Calu3 (cell line): ENCODE measurements at places on chromosomes 1 and 21.

DNA sequence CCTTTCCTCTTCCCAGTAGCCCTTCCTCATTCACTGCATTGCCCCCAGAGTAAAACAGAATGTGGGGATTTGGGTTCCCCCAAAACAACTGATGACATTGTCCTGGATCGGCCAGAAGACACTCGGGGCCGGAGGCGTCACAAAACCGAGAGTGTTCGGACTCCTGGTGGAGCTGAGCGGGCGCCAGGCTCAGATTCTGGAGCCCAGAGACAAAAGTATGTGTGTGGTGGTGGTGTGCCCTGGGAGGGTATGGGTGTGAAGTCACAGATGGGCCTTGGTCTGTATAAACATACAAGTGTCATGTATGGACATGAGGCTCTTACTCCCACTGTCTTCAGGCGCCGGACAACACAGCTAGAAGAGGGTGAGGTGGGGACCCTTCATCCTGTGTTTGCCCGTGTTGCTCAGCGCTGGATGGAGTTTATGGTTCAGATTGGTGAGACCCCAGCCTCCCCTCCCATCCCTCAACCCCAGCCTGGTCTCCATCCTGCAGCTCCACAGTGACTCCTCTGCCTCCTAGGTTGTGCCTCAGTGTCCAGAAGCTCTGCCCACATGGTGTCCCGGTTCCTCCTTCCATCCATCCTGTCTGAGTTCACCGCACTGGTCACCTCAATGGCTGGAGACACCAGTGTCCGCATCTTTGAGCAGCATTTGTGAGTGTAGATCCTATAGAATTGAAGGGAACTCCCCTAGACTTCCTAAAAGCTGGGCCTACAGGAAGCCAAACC lies 12.4 kb downstream of the HYI start:
- no peak for DNase-seq

DNA sequence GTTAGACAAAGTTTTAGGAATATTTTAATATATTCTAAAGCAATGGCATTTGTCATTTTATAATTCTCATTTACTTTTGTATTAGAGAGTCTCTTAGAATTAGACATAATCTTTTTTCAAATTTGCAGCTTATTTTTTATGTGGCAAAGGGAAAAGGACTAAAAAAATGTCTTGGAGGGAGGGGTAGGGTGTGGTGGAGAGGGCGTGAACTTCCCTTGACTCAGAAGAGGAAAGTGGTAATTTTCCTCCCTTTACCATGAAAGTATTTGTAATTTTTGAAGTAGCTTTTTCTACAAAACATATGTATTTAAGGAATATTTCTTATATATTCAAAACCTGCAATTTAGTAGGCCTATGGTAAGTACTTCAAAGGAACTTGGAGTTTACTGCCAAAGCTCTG lies 6.9 kb upstream of the RABGAP1L start:
- no peak for DNase-seq

- no peak for DNase-seq
These were observed 19.2 kb downstream of the SYT6 start for GRCh38 chr1:114134518-114134917.

GRCh38 chr1:86487131-86487810 lies 18.5 kb downstream of the CLCA1 start:
- DNase-seq = no peak

DNA sequence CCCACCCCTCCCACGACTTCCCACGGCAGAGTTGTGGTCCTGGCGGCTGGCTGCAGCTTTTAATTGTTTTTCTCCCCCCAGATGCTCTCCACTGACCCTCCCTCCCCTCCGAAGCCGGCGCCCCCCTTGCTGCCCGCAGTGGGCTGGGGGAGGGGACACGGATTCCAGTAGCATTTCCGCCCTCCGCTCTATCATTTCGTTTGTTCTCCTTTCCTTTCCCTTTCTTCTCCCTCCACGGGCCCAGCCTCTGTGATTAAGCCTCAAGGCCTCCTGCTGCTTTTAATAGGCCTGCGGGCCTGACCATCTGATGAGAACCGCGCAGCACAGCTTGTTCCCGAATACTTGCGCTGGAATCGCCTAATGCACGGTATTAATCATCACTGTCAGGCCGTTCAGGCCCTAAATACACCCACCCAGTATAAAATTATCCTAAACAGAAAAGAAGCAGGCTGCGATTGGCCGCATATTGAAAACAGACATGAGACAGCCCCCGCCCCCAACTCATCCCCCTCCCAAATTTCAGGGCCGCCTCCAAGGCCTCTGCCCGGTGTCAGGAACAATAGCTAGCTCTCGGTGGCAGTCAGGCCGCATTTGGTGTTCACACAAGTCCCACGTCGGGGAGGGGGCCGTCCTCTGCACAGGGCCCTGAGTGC lies 102.0 kb upstream of the ARHGEF16 start:
- no peak for DNase-seq

DNA sequence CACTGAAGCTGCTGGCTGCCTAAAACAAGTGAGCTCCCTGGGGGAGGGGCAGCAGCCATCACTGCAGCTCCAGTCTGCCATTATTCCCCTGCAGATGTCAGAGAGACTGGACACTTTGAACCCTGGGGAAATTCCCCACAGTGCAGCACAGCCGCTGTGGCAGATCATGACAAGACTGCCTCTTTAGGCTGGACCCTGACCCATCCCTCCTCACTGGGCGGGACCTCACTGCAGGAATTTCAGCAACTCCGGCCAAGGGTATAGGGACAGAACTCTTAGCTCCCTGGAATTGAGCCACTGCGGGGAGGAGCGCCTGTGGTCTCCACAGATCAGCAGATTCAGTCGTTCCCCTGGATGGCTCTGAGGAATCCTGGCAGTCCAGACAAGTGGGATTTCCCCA lies 964.6 kb downstream of the BRINP3 start:
- DNase-seq = no peak

- DNase-seq = no peak
These were observed 183.8 kb downstream of the DHRS3 start for GRCh38 chr1:12434174-12434573.

DNA sequence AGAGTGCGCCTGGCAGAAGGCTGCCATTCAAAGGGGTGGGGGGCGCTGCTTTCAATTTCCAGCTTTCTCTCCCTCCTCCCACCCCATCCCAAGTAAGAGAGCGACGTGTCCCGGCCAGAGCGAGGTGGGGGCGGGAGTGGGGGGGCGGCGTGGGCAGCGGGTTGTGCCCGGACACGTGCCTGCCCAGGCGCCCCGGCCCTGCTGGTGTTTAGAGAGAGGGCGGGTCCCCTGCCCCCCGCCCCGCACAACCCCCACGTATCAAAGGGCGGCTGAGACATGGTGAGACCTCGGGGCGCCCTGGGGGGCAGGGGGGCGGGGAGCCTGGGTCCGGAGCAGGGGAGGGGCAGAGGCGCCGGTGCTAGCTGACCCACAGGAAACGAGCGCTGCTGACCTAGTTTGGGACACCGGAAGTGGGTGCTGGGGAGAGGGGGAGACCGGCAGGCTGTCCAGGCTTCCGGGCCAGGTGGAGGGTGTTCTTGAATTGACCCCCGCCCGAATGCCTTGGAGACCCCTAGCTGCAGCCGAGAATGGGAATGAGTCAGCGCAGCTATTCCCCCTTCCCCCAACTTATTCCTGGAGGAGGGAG lies 1.3 kb downstream of the ZBTB7B start:
- peak; percentile 78 for DNase-seq

DNA sequence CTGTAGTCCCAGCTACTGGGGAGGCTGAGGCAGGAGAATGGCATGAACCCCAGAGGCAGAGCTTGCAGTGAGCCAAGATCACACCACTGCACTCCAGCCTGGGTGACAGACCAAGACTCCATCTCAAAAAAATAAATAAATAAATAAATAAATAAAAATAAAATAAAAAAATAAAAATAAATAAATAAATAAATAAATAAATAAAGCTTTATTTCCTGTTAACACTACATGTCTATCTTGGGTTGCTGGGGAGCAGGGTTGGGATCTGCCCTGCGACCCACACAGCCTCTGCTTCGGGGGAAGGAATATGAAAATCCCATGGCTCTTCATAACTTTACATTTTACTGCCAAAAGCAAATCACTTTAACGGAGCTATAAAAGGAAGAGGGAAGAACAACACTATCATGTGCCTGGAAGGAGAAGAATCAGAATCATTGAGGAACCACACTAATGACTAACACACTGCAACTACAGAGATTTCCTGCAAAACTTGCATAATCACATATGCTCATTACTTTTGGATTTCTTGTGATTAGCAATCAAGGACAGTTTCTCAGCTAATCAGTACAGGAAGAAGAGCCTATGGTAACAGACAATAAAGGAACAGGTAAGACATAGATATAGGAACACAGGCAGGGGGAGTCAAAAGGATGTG lies 72.8 kb upstream of the CD55 start:
- DNase-seq = no peak

DNA sequence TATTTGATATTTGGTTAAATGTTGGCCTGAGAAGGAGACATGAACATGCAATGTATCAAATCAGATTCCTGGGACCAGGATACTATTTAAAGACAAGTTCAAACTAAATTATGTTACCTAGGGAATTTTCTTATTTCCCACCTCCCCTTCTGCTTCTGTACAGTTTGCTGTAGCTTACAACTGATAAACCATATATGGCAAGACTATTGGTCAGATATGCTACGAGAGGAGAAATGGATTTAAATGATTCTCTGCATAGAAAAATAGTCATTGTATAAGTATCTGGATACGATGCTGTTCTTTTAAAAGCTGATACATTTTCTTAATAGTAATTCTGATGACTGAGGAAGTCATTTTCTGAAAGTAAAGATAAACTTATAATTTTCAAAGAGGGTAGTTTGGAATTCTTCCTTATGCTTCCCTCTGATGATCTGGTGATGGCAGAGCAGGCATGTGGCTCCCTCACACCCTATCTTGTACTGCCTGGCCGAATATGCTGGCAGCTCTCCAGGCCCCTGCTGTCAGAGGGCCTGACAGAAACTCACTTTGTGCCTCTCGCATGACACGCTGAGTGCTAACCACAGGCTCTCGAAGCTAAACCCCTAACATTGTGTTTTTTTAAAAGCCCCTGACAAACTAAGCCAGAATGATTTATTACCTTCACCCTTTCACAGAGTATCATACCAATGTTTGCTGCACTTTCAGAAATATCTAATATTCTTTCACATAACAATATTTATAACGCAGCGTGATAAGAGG lies 19.4 kb downstream of the RRP15 start:
- DNase-seq = no peak

GRCh38 chr21:45386336-45386727 lies 18.6 kb upstream of the COL18A1 start:
- DNase-seq = peak; percentile 52

DNA sequence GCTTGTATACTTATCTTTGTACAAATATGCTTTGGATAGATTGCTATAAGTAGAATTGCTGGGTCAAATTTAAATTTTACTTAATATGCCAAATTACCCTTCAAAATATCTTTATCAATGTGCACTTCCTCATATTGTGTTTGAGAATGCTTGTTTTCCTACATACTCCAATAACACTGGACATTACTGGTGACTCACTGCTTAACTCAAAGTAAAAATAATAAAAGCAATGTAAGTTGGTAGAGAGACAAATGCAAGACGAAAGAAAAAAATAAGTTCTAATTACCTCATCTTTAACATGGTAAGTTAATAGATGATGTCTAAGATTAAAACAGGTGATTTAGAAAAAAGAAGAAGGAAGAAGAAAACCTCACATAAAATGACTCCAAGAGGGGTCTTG lies 7.9 kb upstream of the SH3GLB1 start:
- no peak for DNase-seq

- DNase-seq = no peak
These were observed 104.0 kb downstream of the NIBAN1 start for GRCh38 chr1:184870319-184870718.

GRCh38 chr1:39576016-39576657 lies 453 bp downstream of the PABPC4 start:
- peak; percentile 38 for DNase-seq

GRCh38 chr1:201982082-201982622 lies 296 bp upstream of the RNPEP start:
- peak; percentile 79 for DNase-seq

GRCh38 chr1:212353181-212353580 lies 61.5 kb downstream of the PACC1 start:
- DNase-seq = no peak

- DNase-seq = no peak
These were observed 1.6 kb downstream of the TADA1 start for GRCh38 chr1:166874464-166874863.

DNA sequence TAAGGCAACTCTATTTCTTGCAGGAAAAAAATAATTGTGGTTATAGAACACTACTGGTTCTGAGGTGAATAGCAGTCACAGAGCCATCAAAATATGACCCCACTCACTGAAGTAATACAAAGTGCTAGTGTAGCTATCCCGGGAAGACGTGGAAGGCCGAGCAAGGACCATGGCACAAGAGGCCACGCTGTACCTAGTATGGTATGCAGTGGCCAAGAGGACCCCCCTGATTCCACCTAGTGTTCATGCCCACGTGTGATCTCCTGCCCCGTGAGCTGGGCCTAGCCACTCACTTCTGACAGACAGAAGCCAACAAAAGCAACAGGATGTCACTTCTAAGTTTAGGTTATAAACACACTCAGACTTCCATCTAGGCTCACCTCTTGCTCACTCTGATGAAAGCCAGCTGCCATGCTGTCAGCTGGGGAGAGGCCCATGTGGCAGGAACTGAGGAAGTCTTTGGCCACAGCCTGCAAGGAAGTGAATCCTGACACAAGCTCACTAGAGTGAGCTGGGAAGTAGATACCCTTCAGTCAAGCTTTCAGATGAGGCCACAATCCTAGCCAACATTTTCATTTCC lies 21.7 kb upstream of the LSS start:
- DNase-seq = no peak

DNA sequence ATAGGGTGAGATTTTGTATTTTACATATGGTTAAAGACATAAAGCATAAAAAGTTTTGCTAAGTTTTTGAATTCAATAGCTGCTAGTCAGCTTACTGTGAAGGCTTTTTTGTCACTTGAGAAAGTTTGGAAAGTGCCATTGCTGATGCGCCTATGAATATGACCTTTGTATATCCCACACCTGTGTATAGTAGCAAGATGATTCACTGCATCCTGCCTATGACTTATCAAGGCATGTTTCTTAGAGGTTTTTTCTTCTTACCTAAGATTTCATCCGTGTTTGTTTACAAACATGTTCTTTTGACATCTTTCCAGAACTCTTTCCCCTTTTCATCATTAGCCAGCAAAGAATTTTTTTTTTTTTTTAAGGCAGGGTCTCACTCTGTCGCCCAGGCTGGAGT lies 51.5 kb downstream of the PRKAA2 start:
- no peak for DNase-seq

DNA sequence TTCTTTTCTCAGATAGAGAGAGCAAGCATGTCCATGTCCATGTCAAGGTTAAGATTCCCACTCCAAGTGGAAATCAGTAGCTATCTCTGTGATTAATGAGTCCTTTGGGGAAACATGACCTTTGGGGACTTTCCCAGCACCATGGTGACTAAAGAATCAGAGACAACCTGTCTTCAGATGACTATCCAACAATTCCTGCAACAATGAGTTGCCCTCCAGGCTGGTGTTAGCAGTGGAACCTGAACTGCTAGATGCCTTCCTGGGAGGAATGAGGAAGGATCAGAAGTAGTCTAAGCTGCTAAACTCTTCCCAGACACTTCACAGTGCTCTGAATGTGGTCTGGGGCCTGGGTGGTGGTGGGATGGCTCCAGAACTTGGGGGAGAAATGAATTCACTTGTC lies 6.5 kb downstream of the S100A9 start:
- DNase-seq = peak; percentile 36
